Adipocyte (in vitro differentiated cells): ENCODE measurements at places on chromosomes 6 and 20.

GRCh38 chr20:19254956-19255355, 42.5 kb downstream of the SLC24A3 start:
- peak; percentile 16 for DNase-seq

- no peak for DNase-seq
Observed at GRCh38 chr6:128029826-128030225, 129.0 kb upstream of the THEMIS start.

- no peak for DNase-seq
Observed at GRCh38 chr20:24731312-24731711, 217.8 kb upstream of the CST7 start.

- peak; percentile 42 for DNase-seq
Observed at GRCh38 chr6:142871910-142872331, 73.1 kb downstream of the HIVEP2 start.

DNA sequence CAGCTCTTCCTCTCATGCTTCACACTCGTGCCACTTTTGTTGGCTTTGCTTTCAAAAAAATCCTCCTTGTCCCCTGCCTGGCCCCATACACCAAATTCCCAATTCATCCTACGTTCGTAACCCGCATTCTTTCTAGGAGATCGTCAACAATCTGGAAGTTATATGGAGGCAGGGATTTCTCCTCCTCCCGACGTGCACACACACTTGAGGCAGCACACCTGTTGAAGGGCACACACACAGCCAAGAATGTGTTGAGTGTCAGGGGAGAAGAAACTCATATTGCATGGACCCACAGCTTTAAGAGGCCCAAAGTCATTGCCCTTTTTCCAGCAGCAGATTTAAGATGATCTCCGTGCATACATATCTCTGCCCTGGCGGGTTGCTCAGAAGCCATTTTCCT, 28.9 kb downstream of the THBS2 start:
- DNase-seq = no peak

DNA sequence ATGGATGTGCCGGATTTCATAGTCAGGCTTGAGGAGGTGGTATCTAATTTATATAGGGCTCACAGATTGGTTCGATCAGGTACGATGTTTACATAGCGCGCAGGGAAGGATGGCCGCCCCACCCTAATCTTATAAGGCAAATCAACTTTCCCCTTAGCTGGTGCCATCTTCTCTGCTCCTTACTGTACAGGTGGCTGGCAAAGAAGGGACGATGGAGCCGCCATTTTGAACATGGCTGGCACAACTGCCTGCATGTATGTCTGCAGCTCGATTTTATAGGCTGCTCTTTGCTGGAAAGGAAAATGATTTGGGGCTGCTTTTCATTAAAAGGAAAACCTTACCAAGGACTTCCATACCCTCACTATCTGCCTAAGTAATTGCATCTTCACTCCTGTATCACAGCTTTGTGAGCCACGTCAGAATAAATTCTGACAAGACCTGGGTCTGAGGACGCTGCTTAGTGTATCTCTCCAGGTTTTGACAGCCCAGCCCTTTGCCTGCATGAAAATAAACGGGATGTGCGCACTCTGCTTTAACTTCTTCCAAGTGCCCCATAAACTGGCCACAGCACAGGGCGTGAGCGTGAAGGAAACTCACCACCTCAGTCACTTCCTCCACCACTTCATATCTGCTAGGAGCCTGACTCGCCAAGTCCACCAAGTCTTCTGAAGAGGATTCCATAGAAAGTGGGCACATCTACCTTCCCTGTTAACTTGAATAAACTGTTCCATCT, 109.4 kb upstream of the ARMC2 start:
- DNase-seq = no peak

DNA sequence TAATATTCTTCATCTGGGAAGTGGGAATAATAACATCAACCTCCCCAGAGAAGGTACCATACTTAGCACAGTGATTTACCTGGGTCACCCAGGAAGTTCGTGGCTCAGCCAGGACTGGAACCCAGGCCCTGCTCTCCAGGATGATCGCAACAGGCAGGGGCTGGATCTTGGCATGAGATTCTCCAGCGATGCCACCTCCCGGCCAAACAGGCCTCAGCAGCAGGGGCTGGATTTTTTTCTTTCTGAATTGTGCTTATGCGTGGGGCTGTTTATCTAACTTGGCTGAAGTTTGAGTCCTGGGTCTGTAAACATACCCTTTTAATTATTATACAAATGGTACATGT, 129.5 kb upstream of the PTPN1 start:
- peak; percentile 82 for DNase-seq

DNA sequence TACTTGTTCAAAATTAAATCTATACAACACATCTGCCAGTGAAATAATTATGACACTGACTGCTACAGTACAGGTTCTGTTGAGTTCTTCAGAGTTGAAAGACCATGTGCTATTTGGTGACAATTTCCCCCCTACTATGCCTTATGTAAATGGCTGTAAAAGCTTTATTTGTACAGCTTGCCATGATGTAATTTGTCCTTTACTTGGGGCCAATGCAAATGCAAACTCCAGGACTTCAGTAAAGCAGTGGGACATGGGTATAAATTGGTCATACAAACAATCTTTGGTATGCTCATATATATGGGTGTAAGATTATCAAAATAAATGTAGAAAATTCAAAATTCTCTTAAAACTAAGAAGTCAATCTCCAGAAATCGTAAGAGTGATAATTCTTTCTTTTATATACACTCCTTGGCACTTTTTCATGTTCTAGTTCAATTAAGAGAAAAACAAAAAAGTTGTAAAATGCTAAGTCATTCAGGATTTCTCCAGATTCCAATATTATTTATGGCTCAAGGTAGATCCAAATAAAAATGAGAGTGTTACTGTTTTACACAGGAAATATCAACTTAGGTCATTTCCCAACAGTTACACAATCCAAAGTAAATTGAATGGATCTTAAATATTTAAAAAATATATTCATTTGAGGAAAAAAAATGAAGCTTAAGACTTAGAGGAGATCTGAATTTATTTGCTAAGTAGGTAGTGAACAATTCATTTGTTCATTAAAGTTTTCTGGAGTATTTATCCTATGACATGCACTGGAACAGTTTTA, 1310.5 kb upstream of the CITED2 start:
- DNase-seq = no peak

DNA sequence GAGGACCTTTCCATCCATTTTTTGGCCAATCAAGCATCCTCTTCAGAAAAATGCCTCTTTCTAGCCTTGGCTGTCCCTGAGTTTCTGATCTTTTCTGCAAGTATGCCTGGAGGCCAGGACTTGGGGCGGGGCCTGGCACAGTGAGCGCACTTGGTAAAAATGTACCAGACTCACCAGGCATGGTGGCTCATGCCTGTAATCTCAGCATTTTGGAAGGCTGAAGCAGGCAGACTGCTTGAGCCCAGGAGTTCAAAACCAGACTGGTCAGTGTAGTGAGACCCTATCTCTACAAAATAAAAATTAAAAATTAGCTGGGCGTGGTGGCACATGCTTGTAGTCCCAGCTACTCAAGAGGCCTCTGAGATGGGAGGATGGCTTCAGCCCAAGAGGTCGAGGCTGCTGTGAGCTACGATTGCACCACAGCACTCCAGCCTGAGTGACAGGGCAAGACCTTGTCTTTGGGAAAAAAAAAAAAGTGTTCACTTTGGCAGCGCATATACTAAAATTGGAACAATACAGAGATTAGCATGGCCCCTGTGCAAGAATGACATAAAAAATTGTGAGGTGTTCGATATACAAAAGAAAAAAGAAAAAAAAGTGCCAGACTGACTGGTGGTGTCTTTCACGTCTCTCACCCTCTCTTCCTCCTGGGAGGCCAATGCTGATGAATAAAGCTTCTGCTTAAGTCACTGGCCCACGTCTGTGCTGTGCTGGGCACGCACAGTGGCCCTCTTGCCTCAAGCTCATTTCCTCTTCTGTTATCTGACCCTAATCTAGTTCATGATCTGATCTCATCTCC, 18.1 kb upstream of the SLC9A8 start:
- DNase-seq = peak; percentile 46

DNA sequence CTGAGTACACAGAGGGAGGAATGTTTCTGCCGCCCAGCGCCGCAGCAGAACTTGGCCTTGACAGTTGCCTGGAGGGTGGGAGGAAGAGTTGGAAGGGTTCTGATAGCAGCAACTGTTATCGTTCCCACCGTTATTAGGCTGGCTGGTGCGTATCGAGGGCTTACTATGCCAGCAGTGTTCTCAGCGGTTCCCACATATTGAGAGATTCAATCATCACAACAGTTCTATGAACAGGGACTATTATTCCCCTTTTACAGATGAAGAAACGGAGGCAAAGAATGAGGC, 380.1 kb upstream of the SULF2 start:
- DNase-seq = no peak

DNA sequence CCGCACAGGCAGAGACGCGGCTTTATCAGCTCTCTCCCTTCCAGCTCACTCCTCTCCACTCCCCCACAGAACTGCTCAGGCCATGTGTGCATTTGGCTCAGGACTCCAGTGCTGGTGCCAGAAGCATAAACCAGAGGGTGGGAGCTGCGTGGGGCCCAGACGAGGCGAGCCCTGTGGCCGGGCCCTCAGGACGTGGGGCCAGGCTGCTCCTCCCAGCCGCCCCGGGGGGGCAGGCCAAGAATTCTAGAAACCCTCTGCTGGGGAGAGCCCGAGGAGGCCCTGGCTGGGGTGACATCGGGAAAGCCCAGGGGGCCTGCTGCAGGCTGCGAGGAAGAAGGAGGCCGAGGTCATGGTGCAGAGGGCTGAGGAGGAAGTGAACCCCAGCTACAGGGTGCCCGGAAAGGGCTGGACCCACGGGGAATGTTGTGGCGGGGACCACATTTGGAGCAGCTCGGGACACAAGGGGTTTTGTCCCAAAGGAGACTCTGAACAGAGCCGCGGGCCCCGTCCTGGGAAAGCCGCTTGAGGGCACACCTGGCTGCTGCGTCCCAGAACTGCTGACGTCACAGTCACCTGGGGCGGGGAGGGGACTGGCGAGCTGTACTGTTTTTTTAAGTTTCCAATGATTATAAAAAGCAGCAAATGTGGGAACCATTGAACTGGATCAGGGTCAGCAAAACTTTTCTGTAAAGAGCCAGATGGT, 107.1 kb downstream of the BANF2 start:
- peak; percentile 86 for DNase-seq

DNA sequence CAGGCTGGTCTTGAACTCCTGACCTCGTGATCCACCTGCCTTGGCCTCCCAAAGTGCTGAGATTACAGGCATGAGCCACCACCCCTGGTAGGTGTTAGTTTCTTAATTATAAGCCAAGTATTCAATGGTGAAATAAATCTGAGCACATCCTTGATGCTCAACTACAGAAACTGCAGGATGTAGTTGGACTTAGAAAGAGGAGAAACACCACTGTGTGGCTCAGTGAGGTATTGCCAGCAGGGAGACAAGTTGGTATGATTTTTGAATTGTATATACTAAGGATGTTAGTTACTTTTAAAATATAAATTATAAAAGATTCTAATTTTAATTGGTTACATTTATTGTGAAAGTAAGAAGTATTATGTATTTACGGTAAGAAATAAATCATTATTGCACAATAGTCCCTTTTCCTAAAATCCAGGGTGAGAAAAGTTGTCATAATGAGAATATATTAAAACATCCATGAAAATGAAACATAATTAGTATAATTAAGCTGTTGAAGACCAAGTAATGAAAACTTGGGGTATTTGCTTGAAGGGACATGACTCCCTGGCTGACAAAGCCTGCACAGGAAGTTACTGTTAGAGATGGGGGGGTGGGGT, 17.6 kb downstream of the SLC18B1 start:
- peak; percentile 70 for DNase-seq

DNA sequence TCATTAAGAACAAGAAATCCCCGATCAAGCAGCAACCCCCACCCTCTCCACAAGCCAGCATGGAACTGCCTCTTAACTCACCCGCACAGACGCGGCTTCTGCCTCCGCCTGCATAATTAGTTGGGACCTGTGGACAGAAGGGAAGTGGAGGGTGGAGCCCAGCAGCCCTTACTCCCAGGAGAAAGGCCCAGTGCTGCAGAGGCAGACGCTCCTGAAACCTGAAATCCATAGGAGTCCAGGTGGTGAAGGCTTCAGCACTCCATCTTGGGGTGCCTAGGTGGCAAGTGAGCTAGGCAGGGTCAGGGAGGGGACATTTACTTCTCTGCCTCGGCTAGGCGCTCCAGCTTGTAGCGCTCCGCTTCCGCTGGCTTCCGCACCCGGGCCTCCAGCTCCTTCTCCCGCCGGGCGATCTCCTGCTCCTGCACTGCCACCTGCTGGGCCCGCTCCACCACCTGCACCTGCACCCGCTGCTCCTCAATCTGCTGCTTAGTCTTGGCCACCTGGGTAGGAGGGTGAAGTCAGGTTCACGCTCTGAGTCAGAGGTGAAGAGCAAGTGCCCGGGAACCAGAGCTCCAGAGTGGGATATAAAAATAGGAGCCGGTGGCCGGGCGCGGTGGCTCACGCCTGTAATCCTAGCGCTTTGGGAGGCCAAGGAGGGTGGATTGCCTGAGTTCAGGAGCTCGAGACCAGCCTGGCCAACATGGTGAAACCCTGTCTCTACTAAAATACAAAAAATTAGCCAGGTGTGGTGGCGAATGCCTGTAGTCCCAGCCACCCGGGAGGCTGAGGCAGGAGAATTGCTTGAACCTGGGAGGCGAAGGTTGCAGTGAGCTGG, 10.7 kb downstream of the TUBB start:
- DNase-seq = no peak
